NCI-H1694 (cell line): ENCODE measurements at places on chromosomes 2 and 18.

DNA sequence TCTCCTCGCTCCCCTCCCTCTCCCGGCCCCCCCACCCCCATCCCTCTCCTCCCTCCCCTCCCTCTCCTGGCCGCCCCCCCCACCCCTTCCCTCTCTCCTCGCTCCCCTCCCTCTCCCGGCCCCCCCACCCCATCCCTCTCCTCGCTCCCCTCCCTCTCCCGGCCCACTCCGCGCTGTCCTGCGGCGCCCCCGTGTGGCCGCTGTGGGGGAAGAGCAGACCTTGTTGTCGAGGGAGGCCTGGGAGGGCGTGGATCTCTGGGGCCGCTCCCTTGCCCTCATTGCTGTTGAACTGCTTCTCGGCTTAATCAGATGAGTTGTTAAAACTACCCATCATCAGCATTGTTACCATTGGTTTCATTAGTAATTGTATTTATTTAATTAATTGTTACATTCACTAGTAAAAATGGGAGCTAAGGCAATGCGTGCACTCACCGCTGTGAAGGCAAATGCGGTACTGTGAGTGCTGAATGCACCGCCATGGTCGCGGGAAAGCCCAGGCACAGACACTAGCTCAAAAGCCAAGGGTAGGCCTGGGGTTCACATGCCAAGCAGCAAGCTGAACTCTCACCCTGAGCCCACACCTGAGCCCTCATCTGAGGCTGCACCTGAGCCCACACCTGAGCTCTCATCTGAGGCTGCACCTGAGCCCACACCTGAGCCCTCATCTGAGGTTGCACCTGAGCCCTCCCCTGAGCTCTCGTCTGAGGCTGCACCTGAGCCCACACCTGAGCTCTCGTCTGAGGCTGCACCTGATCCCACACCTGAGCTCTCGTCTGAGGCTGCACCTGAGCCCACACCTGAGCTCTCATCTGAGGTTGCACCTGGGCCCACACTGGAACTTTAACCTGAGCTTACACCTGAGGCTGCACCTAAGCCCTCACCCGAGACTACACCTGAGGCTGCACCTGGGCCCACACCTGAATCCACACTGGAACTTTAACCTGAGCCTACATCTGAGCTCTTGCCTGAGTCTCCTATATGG, 8.8 kb downstream of the RTP5 start:
- peak; percentile 87 for DNase-seq

GRCh38 chr2:102143450-102143985, 972 bp downstream of the IL1R1 start:
- no peak for DNase-seq

GRCh38 chr2:215354771-215355695, 43.2 kb downstream of the ATIC start:
- DNase-seq, result no peak

DNA sequence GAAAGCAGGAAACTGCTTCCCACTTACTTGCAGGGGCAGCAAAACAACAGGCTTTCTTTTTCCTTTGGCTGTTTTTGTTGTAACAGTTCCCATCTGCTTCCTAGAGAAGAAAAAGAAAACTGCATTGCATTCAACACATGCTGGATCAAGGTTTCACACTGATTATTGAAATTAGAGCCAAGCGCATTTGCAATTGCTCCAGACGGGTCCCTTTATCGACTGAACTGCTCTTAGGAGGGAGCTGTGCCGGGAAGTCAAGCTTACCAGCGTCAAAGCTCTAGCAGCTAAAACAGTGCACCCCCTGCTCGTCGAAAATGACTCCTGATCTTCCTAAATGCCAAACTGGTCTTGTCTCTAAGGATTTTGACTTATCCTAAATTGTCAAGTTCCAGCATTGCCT, 164.0 kb upstream of the SESTD1 start:
- DNase-seq, result no peak

GRCh38 chr18:31302991-31303390, 15.0 kb upstream of the DSG1 start:
- DNase-seq, result no peak

GRCh38 chr2:149180226-149180875, 141.9 kb downstream of the LYPD6B start:
- DNase-seq, result no peak

DNA sequence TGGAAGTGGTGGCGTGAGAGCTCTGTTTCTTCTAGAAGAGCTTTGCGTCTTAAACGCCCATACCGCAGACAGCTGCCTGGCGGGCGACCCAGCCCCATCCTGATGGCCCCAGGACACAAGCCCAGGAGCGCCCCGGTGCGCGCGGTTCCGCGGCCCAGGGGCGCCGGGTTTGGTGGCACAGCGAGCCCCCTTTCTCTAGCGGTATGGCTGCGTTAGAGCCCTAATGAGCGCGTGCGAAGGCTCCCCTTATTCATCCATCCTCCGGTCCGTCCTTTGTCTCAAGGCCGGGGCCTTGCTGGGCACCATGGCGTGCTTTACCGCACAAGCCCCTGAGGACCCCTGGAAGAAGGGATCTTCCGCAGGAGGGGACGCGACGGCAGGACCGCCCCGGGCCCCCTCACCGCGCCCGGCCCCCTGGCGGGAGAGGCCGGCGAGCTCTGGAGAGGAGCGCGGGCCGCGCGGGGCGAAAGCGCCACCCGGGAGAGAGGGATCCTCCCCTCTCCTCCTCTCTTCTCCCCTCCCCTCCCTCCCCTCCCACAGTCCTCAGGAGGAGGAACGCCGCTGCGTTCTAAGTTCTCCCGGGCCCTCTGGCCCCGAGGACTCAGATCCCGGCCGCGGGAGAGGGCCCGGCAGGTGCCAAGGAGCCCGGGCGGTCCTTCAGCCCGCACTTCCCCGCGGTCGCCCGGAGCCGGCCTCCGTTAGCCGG, 626 bp upstream of the SLC1A4 start:
- peak; percentile 69 for DNase-seq

GRCh38 chr18:57455576-57456129, 20.5 kb downstream of the ONECUT2 start:
- no peak for DNase-seq

DNA sequence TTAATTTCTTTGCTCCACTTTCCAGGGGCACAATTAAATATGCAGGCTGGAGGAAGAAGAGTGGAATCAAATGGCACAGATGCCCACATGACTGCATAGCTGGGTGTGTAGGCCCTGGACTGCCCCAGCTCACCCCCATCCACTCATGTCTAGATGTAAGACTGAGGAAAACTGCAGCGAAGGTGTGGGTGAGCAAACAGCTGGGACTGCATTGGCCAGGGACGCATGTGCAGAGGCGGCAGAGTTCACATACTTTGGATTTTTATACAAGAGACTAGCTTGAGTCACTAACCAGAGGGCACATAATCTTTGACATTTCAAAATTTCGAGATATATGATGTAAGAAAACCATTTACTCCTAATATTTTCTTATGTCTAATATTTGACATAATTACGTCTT, 60.1 kb downstream of the SPIRE1 start:
- DNase-seq, result no peak

- no peak for DNase-seq
These were observed 181.5 kb upstream of the ACVR2A start for GRCh38 chr2:147663153-147663961.

DNA sequence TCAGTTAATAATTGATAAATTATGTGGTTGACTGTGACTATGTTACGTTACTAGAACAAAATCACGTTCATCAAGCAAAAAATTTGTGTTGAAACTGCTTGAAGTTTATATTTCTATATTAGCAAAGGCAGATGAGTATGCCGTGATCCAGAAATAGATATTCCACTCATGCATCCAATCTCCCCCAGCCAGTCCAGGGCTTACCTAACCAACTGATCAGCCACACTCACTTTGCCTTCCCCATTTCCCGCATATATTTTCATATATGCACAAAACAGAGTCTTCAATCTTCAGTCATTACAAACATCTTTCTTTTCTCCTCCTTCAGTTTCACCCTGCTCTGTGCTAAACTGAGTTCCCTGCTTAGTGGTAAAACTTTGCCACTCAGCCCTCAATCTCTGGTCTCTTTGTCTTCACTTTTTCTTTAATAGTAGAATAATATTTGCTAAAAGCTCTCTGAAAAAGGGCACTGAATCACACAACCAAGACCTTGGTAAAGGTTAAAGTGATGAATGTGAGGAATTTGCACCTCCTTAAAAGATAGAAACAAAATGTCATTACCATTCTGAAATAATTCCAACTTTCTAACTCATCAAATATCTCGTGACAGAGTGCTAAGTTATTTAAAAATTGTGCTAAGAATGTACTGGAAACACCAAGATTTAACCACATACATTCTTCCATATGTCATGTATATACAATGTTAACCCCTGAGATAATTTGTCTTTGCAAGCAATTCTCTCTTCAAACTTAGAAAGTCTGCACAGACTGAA, 893.2 kb upstream of the CRIM1 start:
- DNase-seq, result no peak

- DNase-seq, result no peak
These were observed 43.0 kb downstream of the FBXO48 start for GRCh38 chr2:68423966-68424650.

GRCh38 chr18:67583621-67584020, 67.1 kb upstream of the DSEL start:
- no peak for DNase-seq

- DNase-seq, result no peak
These were observed 97.3 kb downstream of the DOCK10 start for GRCh38 chr2:224944707-224945547.

- DNase-seq, result no peak
These were observed 20.0 kb downstream of the C2orf74 start for GRCh38 chr2:61182059-61182383.
